ENCODE measurements at places on chromosomes 2 and 18. TPM values are rescaled to one million over a fixed set of nuclear protein-coding genes. Genes with fewer than 3 reads are reported as not detected.

Gene GRHL1
- 2.2 TPM for total RNA-seq

GRCh38 chr2:19048593-19049266, 309.7 kb downstream of the OSR1 start:
- DNase-seq, result peak; percentile 53

Gene RPIA
- total RNA-seq, result 7.6 TPM

Gene ALPP
- 0.03 TPM for total RNA-seq

- DNase-seq, result no peak
Observed at GRCh38 chr18:24055009-24055804, 40.7 kb downstream of the TTC39C start.

DNA sequence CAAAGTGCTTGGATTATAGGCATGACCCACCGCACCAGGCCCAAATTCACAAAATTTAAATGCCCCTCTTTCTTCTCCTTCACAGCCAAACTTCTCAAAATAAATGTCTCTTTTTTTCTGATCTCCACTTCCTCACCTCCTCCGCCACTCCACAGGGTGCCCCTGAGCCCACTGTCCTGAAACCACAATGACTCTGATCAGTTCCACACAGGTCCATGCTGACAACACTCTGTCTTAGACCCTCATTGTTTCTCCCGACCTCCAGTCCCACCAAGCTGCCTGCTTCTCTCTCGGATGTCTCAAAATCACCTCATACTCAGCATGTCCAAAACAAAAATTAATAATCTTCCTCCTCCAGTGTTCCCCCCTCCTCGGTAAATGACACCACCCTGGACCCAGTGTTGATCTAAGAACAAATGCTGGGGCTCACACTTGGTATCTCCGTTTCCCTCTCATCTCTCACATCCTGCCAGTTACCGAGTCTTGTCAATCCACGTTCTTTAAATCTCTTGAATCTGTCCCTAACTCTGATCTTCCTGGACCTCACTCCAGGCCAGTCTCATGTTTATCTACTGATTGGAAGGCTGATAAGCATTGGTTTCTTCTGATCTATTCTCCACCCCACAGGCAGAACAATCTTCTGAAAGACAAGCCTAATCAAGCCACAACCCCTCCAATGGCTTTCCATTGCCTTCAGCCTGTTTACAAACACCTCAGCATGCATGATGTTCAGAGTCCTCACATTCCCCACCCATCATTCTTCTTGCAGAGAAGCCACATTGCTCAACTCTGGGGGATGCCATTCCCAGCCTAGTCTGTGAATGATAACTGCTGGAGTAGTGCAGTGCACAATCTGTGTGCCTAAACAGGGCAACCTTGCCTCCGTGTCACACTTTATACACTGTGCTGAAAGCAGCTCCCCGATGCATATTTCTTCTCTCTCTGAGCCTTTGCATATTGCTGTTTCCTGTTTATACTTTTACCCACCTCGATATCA, 12.4 kb upstream of the ANKRD44 start:
- no peak for DNase-seq

DNA sequence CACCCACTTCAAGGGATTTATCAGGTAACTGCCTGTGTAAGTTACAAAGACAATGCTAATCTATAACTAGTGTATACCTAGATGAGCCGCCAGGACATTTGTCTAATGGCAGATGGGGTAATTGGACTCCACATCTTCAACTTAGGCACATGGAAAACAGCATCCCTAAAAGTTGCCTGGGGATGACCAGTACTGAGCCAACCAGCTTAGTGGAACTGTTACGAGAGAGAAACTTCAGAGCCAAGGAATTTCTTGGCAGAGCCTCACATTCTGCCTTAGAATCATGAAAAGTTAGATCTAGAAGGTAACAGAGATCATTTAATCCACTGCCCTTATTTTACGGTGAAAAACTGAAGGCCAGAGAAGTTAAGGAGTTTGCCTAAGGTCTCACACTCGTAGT, 15.5 kb upstream of the CLASP1 start:
- DNase-seq, result no peak

GRCh38 chr2:186347472-186347871, 138.6 kb upstream of the ZC3H15 start:
- no peak for DNase-seq

Gene DSC2
- 2.8 TPM for total RNA-seq

DNA sequence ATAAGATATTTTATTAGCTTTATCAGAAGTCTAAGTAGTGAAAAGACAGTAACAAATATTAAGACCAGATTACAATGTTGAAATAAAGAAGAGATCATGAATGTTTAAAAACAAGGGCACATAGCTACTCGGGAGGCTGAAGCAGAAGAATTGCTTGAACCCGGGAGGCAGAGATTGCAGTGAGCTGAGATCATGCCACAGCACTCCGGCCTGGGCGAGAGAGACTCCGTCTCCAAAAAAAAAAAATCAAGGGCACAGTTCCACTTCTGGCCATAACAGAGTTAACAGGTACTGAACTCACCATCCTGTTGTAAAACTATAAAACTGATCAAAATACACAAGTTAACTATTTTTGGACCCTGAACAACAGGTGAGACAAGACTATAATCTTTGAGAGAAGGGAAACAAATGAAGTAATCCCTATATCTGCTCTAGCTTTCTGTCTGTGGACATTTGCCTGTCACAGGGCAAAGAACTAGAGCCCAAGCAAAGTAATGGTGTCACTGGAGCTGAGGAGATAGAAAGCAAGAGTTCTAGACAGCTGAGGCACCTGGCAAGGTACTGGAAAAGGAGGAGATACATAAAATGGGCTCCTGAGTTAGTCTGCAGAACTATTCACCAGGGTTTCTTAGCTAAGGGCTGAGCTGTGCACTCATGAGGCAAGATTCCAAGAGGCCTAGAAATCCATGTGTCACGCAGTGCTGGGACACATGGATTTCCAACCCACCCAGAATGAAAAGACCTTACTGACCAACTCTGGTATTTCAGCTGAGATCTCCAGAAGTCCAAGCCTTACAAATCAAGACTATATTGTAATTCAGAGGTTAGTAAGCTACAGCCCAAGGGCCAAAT, 15.2 kb downstream of the MMADHC start:
- DNase-seq, result no peak

GRCh38 chr2:190481339-190481738, 53.2 kb downstream of the NEMP2 start:
- DNase-seq, result no peak
